ENCODE measurements at places on chromosomes 13 and 19.

DNA sequence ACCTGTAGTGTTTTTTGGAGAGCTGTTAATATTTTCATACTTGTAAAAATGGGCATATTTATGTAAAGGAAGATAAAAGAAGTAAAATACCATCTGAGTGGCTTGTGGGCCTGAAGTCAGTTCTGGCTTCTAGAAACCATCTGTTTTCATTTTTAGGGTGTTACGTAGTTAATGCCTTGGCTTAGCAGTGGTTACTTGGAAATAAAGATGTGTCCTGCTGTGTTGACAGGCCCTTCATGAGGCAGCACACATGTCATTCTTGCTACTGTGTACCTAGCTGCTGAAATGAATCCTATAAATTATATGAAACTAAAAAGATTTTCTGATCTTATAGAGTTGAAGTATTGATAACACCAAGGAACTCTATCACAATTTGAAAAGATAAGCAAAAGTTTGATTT lies 16.0 kb downstream of the ILF3 start:
- no peak for DNase-seq

- DNase-seq: no peak
Measured at GRCh38 chr19:55390461-55390880, 4.7 kb downstream of the RPL28 start.

- no peak for DNase-seq
Measured at GRCh38 chr13:30154931-30155330, 152.4 kb downstream of the KATNAL1 start.

DNA sequence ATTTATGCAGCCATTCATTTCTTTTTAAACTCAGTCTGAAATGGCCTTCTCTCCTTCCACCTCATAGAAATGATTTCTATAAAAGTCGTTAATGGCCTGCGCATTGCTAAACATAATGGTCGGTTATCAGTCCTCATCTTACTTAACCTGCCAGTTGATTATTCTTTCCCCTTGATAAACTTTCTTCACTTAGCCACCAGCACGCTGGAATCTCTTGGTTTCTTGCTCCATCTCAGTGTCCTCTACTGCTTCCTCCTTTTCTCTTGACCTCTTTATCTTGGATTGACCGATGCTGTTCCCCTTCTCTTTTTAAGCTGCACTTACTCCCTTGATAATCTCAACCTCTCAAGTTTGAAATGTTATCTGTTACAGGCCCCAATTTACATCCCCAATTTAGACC lies 12.2 kb upstream of the CLC start:
- DNase-seq: no peak

DNA sequence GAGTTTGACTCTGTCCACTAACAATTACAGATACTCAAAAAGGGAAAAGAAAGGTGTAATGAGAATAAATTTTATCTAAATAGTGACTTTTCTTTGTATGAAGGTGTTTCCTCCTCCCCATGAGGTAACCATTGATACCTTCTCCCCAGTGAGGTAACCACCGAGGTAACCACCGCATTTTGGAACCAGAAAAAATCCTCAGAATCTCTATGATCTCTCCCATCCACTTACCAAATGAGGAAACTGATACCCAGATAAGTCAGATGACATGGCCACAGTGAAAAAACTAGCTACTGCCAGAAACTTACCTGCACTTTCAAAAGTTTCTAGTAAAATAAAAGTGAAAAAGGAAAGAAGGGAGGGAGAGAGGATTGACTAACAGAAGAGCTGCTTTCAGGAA lies 124.0 kb upstream of the FNDC3A start:
- no peak for DNase-seq

DNA sequence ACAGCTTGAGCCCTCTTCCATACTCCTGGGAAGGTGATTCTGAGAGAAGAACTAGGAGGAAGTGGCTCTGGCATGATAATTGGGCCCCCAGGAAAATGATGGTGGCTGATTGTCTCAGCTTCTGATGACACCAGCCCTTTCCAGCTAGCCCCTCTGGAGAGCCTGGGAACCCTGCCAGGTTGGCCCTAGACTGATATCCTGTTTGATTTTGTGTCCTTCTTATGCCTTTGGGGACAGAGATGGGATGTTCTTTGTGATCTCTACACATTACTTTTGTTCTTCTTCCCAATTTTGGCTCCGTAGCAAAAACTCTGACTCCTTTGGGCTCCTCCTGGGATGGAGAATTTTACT lies 39.7 kb downstream of the ERICH6B start:
- no peak for DNase-seq

- no peak for DNase-seq
Measured at GRCh38 chr13:20428666-20429644, 96.7 kb downstream of the CRYL1 start.

All from activated CD4-positive, CD25-positive, alpha-beta regulatory T cell treated with anti-CD3 and anti-CD28 coated beads, Interleukin-2, amount 50 U/mL, for 72 hours (primary cell).